ENCODE measurements at places on chromosomes 4 and X.

GRCh38 chr4:73902038-73902637 lies 32.9 kb downstream of the CXCL1 start:
- DNase-seq, result no peak

GRCh38 chr4:103948244-103949018 lies 228.6 kb upstream of the TACR3 start:
- DNase-seq, result no peak

DNA sequence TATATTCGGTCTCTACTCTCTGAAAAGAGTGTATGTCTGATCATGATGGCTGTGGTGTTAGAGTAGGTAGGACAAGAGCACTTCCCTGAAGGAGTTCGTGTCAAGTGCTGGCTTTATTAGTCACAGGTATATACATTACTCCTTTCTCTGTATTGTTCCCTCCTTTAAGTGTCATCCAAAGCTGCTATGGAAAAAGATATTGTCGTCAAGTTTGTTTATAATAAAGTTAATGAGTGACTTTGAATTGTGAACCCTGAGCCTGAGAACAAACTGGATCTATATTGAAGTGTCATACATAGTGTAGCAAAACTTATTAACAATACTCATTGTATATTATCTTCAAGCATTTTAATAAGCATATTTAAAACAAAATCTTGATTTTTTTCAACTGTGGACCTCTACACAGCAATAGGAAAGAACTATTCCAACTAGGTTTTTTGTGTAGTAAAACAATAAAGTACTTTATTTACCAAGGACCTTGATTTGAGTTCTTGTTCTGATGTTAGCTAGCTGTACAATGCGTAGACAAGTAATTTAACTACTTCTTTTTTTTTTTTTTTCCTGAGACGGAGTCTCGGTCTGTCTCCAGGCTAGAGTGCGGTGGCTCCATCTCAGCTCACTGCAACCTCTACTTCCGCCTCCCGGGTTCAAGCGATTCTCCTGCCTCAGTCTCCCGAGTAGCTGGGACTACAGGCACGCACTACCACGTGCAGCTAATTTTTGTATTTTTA lies 177.7 kb downstream of the RAPGEF2 start:
- DNase-seq, result peak; percentile 63

DNA sequence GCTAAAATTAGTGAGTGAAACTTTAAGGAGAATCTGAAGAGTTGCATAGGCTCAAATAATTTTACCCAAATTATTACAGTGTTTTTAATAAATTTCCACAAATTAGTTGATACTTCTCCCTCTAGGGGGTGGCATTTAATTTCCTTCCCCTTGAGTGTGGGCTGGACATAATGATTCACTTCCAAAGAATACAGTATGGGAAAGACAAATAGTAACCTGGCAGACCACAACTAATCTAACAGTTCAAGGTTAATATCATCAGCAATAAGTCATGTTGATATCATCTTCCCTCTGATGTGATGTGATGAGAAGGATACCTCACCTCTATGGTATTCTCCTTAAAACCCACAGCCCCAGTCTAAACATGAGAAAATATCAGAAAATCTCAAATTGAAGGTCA lies 15.5 kb downstream of the PFKFB1 start:
- no peak for DNase-seq

- no peak for DNase-seq
Measured at GRCh38 chr4:90575371-90575770, 448.2 kb downstream of the CCSER1 start.

DNA sequence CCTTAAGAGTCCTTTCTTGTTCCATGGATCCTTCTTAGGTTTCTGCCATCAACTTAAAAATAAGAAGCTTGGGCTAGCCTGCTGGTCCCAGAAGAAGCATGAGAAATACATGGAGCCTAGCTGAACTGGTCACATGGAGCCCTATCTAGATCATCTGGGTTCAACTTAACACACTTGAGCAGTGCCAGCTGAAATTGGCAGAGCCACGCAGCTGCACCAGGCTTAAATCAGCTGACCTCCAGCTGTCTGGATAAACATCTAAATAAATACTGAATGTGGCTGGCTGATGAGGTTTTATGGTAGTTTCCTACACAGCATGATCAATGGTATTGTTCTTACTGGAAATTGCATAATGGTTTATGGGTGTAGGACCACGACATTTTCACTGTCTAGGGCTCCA lies 598.4 kb upstream of the FAM241A start:
- no peak for DNase-seq

GRCh38 chr4:31374256-31374960 lies 654.2 kb downstream of the PCDH7 start:
- no peak for DNase-seq

DNA sequence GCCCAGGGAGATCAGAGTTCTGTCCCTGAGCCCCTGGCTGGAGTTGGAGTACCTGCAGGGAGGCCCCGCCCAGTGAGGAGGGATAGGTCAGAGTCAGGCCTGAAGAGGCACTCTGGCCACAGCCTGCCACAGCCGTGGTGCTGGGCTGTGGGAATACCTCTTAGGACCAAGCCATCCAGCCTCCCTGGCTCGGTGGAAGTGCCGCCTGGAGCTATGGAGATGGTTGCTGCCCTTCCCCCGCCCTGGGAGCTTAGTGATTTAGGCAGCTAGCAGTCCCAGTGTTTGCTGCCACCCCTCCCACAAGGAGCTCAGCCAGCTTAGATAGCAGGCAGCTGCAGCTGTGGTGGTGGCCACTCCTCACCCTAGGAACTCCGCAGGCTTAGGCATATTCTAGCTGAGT lies 446.3 kb upstream of the GNPDA2 start:
- DNase-seq, result no peak

GRCh38 chr4:176335421-176335820 lies 15.7 kb downstream of the SPCS3 start:
- no peak for DNase-seq

DNA sequence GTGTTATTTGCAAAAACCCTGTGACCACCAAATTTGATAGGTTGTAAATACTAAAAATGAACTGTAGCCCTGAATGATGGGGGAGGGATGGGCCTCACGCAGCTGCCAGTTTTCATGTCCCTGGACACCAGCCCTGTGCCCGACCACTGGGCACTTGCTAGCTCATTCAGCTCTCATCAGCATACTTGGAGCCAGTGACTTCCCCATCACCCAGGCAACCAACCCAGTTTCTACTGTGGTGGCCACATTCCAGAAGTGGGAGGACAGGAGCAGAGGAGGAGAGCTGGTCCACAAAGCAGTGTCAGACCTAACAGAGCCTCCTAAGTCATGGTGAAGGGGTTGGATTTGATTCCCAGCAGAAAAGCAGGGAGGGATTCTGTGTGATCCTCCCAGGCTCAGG lies 128.2 kb downstream of the CPEB2 start:
- no peak for DNase-seq

DNA sequence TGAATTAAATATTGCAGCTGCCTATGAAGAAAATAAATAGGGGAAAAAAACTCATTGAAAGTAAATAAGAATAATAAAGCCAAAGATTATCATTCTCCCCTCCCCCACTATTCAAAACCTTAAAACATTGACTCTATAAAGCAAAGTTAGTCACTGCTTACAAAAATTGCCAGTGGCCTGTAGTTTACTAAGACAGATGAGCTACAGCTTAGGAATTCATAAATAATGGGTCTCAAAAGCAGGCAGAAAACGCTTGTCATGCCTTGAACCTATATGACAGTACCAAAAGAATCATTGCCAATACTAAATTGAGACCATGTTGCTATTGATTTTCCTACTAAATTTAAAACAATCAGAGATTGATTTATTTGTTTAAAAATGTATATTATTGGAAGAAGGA lies 78.9 kb downstream of the SLC10A7 start:
- DNase-seq, result no peak

DNA sequence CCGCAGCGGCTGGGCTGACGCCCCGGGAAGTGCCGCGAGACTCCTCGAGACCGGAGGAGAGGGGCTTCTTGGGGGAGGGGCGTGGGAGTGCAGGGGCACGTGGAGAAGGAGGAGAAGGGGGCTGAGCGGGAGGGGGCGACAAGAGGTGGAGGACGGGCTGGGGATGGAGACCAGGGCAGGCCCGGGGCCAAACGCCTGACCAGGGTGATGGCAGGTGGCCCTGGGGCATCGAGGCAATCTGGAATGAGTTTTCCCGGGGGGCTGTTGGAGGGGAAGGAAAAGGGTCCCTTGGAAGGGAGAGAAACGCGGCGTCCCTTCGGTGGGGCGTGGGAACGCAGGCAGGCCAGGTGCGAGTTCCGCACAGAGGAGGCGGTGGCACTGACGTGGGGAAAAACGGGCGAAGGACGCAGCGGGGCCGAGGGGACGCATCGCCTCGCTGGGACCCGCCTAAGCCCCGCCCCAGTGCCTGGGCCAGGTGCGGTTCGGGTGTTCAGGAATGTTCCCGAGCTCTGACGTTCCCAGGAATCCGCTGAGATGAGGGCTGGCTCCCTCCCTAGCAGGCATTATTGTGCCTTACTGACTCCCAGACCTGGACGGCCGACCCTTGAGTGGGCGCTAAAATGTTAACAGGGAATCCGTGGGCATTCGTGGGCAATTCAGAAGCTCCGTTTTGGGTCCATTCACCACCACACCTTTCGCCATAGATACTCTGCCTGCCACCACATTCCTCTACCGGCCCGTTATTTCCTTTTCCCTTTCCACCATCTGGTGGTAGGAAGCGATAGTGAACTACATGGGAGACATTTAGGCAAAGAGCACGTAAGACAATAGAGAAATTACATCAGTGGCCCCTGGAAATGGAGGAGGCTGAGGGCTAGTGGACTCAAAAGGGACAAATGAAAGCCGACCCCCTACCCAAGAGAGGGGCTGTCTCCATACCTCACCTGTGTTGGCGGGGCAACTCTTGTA lies 795 bp upstream of the SH3KBP1 start:
- DNase-seq, result peak; percentile 5

- no peak for DNase-seq
Measured at GRCh38 chr4:22978656-22979055, 285.9 kb downstream of the GBA3 start.

DNA sequence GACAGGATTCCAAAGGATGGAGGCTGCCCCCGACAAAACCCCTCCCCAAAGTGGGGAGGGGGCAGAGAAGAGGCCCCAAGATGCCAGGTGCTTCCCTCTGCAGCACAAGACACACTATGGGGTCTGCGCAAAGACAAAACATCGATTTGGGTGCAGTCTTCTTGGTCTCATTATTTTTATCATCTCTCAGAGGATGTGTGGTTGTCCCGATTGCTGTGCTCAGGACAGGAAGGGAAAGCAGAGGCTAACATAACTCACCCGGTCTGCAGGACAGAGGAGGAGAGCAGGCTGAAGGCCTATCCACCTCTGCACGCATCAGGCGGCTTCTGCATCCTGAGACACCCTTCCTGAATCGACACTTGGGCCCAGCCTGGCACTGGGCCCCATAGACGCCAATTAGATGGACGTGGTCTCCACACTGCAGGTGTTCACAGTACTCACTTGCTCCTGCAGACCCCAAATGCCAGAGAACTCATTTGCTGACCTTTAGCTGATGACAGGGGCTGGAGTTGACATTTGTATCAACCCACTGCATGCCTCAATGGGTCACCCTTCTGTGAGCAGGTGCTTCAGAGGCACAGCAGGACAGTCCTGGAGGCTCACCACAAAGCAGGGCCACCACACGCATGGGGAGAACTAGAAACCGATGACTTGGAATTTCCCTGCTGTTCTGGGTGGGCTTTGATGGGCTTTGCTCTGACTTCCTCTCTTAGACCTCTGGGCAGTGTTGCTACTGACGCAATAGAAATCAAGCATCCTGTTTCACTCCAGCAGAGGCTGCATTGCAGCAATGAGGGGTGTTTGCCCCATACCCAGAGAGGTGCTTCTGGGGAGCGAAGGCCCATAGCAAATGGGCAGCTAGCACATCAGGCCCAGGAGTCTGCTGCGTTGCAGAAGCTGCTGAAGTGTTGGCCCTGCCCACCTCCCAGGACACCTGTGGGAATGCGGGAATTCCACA lies 96.3 kb upstream of the ENPP6 start:
- DNase-seq, result no peak

GRCh38 chrX:39477762-39478120 lies 620.0 kb downstream of the BCOR start:
- DNase-seq, result no peak
